Right ventricle myocardium superior (tissue), 1 donor: ENCODE measurements at places on chromosomes 2 and 18.

GRCh38 chr2:178193496-178193822, 853 bp upstream of the OSBPL6 start:
- no peak for DNase-seq

DNA sequence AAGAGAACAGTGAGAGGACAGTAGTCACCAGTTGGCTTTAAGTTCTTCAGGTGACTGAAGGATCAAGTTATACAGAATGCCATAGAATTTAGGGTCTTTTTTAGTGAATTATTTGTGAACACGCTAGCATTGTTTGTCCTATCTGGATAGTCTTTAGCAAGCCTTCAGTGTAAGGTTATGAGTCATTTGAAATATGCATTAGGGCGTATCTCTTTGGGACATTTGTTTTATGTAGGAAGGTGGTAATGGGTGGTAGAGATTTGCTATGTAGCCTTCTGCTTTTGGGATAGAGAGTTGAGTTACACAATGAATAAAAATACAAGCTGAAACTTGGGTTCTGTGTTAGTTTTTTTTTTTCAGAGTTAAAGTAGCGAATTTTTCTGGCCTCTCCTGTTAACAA, 13.0 kb downstream of the ACTR2 start:
- DNase-seq = no peak

GRCh38 chr2:108022628-108023027, 36.3 kb downstream of the SLC5A7 start:
- DNase-seq = no peak

DNA sequence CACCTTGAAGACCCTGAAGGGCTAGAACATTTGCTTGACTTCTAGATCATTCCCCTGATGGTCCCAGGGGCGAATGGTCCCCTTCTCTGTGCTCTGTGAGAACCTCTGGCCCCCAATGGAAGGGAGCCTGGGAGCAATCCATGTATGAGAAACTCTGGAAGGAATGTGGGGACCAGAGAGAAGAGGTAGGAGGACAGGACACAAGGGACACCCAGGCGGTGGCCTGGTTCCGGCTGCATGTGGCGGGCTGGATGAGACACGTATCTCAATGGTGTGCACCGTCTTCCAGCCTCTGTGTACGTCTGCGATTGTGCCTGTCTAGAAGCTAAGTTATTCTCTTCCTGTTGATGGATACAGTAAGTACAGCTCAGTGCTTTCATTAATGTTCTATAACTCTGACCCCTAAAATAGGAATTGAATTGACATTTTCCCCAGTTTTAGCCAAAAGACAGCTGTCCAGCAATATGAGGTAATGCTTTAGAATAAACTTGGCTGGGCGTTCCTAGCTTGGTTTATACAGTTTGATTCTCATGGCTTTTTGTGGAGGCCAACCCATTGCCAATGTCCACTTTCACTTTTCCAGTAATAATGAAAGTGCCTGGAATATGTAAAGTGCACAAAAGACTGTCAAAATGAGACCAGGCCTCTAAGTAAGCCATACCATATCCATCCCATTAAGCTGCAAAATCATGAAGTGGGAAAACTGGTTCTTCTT, 30.1 kb upstream of the COPS8 start:
- no peak for DNase-seq

DNA sequence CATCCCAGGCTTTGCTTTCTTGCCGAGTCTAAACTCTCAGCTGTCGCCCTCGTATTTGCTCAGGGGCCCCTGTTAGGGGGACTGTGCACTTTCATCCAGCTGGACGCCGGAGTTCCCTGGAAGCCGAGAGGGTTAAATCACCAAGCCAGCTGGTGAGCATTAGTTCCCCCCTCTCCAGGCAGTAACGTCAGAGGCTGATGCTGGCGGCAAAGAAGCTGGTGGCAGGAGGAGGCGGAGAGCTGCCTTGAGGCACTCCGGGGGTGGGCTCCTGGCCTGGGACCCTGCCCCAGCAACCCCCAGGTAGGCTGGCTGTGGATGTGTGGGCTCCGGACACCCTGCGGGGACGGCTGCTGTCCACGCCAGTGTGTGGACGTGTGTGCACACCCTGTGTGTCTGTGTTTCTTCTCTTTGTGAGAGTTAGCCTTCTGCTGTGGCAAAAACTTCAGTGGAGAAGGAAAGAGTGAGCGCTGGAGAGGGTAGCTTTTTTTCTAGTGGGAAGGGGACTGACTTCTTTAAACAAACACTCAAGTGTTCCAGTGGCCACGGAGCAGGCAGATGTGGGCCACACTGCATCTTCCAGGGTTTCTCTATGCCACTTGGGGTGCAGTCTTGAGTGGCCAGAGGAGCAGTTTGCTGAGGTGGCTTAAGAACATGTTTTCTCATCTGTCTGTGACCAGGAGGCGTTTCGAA, 84.7 kb downstream of the GLI2 start:
- no peak for DNase-seq

GRCh38 chr2:17208511-17208910, 309.7 kb downstream of the RAD51AP2 start:
- no peak for DNase-seq

GRCh38 chr2:238566001-238566645, 139.4 kb downstream of the ASB1 start:
- DNase-seq = no peak

DNA sequence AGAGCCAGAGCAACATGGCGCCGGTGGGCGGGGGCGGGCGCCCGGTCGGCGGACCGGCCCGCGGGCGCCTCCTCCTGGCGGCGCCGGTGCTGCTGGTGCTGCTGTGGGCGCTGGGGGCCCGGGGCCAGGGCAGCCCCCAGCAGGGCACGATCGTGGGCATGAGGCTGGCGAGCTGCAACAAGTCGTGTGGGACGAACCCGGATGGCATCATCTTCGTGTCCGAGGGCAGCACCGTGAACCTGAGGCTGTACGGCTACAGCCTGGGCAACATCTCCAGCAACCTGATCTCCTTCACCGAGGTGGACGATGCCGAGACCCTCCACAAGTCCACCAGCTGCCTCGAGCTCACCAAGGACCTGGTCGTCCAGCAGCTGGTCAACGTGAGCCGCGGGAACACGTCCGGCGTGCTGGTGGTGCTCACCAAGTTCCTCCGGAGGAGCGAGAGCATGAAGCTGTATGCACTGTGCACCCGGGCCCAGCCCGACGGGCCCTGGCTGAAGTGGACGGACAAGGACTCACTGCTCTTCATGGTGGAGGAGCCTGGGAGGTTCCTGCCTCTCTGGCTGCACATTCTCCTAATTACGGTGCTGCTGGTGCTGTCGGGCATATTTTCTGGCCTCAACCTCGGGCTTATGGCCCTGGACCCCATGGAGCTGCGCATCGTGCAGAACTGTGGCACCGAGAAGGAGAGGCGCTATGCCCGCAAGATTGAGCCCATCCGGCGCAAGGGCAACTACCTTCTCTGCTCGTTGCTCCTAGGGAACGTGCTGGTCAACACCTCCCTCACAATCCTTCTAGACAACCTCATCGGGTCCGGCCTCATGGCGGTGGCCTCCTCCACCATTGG, 507 bp downstream of the CNNM4 start:
- DNase-seq = peak; percentile 69

DNA sequence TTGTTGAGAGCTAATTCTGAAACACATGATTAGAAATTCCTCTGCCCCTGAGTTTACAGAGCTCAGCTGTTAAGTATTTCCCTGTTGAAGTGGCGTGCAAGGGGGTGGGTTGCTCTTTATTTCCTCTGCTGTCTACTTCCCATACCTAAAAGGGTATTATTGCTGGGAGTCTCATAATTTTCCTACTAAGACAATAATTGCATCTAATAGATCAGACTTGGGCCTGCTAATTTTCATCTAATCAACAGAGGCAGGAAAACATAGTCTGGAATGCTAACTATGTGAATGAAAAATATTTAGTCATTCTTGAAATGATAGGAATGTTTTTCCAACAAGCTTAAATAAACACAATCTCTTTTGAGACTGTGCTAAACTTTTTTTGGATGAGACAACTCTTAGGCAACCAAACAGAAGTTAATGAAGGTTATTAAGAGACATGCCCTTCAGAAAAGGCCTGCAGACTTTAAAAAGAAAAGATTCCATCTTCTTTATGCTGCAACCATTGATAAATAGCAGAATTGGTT, 111.4 kb downstream of the FEZ2 start:
- no peak for DNase-seq

- no peak for DNase-seq
These were observed 9.2 kb downstream of the TMEM37 start for GRCh38 chr2:119440873-119441272.

GRCh38 chr18:7236933-7237332, 6.0 kb downstream of the LRRC30 start:
- no peak for DNase-seq

DNA sequence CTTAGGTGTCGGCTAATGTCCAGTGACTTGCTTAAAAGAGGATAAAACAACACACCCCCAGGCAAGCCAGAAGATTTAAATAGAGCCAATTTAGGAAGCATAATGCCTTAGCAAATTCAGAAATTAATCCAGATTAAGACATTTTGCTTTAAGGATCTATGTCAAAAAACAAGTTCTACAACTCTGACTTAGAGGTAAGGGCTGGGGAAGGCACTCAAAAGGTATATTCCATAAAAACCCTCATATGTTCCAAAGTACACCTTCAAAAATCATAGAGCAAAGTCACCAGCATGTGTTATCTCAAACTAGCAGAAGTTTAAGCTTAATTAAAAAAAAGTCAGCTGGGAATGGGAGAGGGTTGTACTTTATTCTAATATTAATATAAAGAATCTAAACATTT, 206.4 kb downstream of the NOL4 start:
- DNase-seq = no peak

DNA sequence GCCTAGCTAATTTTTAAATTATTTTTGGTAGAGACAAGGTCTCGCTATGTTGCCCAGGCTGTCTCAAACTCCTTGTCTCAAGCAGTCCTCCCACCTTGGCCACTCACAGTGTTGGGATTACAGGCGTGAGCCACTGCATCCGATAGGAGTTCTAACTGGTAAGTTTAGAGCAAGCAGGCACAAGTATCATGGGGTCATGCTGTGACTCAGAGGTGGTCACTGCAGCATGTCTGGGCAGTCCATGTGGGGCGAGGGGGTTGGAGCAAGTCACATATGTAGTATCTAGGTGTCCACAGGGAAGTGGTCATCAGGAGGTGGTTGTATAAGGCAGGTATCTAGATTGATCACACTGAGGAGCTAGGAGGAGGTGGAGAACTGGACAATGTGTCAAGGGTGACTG, 22.7 kb upstream of the STARD7 start:
- no peak for DNase-seq

DNA sequence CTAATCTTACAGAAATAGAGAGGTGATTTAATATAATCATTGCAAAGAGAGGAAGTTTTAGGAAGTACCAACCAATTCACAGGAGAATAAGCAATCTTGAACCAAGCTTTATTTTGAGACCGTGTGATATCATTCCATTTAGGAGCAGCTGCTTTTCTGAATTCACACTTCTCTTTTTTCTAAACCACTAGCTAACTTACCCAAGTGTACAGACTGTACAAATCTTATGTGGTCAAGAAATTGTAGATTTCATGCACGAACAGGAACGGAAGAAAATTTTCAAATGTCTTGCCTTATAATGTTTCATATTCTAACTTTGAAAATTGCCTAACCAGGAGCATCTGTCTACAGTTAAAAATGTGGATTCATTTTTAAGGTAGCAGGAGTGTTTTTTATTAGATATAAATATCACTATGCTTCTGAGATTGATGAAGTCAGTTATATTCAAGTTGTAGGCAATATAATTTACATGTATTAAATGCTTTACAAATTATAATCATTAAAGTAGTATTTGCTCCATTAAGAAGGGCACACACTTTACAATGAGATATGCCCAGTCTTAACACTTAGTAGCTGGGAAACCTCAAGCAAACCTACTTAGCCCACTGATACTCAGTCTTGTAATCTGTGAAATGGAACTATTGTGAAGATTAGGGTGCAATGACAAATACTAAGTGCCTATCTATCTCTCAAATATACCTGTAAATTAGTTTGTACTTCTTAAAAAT, 302.2 kb upstream of the STON1 start:
- DNase-seq = no peak

GRCh38 chr2:56053679-56054078, 130.1 kb upstream of the EFEMP1 start:
- no peak for DNase-seq

DNA sequence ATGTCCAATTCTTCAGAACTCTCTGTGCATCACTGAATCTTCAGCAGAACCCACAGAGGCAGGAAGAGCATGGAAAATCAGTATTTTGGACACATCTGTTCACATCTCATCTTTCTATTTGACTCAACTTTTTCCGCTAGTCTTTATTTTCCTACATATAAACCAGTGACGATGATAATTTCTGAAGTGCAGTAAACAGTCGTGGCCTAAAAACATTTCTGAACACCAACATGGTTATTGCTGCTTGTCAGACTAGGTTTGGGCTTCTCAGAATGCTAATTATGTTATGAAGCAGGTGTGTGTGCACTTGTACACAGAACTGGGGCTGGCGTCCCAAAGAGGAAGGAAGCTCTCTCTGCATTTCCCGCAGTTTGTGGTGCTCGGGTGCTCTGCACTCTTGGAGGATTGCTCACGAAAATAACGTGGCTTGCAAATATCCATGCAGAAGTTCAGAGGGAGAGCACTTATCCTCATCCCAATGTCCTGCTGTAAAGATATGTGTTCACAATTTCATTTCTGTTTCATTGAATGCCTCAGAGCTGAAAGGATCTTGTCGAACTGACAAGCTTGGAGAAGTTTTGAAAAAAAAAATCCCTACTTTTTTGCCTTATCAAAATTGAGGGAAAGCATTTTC, 50.8 kb downstream of the EDAR start:
- DNase-seq = no peak

DNA sequence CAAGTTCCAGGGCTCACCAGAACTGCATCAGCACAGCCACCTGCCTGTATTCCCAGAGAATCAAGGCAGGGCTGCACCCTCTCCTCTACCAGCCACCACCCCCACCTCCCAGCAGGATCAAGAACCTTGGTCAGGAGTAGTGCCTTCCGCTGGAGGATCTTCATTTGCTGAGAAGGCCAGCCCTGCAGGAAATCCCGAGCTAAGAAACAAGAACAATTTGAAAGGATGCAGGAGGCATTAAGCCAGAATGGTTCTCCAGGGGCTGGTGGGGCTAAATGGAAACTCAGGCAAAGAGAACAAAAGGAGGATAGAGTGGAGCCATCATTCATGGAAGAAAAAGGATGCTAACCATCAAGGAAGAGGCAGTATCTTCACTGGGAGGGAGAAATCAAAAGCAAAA, 147.3 kb upstream of the SLC14A2 start:
- no peak for DNase-seq
